Astrocyte of the spinal cord (primary cell): ENCODE measurements at places on chromosomes 7 and 10.

GRCh38 chr10:89213191-89213808 is 6.2 kb upstream of the CH25H start:
- peak; percentile 70 for DNase-seq

DNA sequence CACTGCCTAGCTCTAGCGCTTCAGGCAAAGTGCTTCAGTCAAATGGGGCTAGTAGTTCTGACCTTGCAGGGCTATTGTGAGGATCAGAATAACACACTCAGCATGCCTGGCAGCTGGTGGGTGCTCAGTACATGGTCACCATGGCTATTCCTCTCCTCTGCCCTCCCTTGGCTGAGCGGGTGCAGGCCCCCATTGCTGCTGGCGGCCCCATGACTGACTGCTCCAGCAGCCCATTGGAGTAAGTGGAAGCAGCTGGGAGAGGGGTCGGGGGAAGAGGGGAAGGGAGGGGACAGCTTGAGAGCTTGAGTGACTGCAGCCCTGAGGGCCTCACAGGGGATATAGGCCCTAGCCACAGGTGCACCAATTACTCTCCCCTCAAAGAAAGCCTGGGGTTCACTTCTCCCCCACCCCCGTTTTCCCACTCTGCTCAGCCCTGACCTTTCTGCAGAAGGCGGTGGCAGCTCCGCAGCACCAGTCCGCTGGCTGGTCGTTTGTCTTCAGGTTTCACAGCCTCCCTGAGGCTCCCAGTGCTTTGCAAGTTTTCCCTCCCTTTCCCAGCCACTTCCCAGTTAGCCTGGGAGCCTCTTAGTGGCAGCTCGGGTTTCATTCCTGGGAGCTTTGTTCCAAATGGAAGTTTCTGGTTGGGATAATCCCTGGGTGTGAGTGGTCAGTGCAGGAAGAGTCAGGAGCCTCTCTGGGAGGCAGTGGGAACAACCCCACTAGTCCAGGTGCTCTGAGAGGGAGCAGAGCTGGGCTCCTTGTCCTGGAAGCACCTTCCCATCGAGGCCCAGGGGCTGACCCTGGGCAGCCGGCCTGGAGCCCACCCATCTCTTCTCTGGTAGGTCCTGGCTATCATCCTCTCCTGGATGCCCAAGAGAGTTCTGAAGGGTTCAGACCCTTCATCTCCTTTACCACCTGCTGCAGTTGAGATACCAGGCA is 16.3 kb downstream of the FGF8 start:
- DNase-seq: no peak

GRCh38 chr7:42457663-42458062 is 220.7 kb upstream of the GLI3 start:
- DNase-seq: no peak

- no peak for DNase-seq
These were observed 375 bp upstream of the CHN2 start for GRCh38 chr7:29194206-29194593.

DNA sequence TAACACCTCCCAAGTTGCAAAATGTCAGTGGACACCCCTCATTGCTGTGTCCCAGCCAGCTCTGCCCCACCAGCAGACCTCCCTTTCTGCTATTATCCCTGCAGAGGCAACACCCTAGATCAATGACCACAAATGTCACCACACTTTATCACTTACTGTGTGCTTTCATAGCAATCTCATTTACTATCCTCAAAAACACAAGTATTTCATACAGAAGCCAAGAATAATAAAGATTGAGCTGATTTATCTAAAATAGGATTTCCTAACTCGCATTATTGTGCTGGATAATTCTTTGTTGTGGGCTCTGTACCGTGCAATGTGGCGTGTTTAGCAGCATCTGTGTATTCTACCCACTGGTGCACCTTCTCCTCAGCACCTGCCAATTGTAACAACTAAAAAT is 13.2 kb upstream of the ABCB5 start:
- DNase-seq: no peak

DNA sequence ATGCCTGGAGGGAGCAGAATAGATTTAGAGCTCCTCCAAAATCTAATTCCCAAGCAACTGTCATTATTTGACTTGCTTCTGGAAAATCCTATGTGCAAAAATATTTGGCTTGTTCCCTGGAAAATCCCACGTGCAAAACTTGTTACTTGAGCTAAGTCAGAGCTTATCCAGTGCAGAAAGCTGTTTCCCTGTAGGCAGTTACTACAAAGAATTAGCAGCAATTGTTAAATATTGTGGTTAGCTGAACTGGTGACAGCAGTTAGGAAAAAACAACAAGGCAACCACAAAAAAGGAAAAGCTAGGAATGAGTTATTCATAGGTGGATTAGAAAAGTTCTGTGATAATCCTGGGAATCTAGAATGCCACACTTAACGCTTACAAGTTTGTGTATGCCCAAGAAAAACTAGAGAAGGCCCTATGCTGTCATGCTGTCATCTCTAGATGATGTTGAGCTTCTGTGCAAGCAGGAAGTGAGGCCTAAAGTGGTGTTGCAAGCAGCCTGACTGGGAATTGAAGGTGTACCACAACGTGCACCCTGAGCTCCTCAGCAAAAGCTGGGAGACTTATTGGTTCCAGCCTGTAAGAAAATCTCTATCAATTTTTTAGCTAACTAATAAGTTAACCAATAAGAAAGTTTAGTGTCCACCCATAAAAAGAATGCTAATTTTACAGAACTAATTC is 738.6 kb upstream of the LRRTM3 start:
- no peak for DNase-seq
